Vagina (tissue), 2 donors: ENCODE measurements at places on chromosomes 7 and 10.

GRCh38 chr7:146090023-146090645 is 26.5 kb upstream of the CNTNAP2 start:
- H3K27ac ChIP-seq = no peak overlapping the region
- H3K36me3 ChIP-seq = no peaks in the 10 kb centered on the region
- no peak overlapping the region for H3K4me3 ChIP-seq
- H3K4me1 ChIP-seq = no peaks in the 10 kb centered on the region
- no peak for DNase-seq
- no peaks in the 10 kb centered on the region for H3K27me3 ChIP-seq

- H3K27me3 ChIP-seq = no peaks in the 10 kb centered on the region
- H3K4me3 ChIP-seq = no peak overlapping the region
- peaks cover 59% of the 10 kb centered on the region for H3K4me1 ChIP-seq
- no peak for DNase-seq
- H3K27ac ChIP-seq = no peak overlapping the region
- H3K36me3 ChIP-seq = no peaks in the 10 kb centered on the region
Observed at GRCh38 chr7:44750921-44751571, 2.4 kb downstream of the ZMIZ2 start.

DNA sequence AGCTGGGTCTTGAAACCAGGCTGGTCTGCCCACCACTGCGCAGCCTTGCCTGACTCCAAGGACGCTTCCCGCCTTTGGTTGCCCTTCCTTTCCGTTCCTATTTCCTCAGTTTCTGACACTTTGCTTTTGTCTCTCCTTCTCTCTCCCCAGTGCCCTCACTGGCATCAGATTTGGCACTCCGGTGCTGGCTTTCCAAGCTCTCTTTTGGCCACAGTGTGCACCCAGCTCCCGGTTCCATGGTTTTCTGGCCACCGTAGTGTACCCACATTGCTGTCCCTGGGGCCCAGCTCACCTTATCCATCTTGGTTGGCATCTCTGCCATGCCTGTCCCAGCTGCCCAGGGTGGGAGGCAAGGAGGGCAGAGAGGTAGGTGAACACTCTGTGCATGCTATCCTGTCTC is 142.2 kb downstream of the PLXNA4 start:
- H3K4me3 ChIP-seq = no peak overlapping the region
- H3K36me3 ChIP-seq = no peaks in the 10 kb centered on the region
- DNase-seq = no peak

- DNase-seq = no peak
- no peaks in the 10 kb centered on the region for H3K27me3 ChIP-seq
- H3K4me3 ChIP-seq = no peak overlapping the region
- no peaks in the 10 kb centered on the region for H3K36me3 ChIP-seq
- no peaks in the 10 kb centered on the region for H3K4me1 ChIP-seq
Observed at GRCh38 chr10:113823389-113823788, 30.5 kb downstream of the DCLRE1A start.

- H3K27me3 ChIP-seq = no peaks in the 10 kb centered on the region
- H3K4me3 ChIP-seq = no peak overlapping the region
Observed at GRCh38 chr10:98273057-98273850, 5.3 kb upstream of the LOXL4 start.

GRCh38 chr7:55563596-55564325 is 8.5 kb downstream of the VOPP1 start:
- no peak for DNase-seq
- H3K27me3 ChIP-seq = no peaks in the 10 kb centered on the region
- peaks cover 8% of the 10 kb centered on the region for H3K4me1 ChIP-seq
- H3K4me3 ChIP-seq = no peak overlapping the region
- H3K36me3 ChIP-seq = no peaks in the 10 kb centered on the region

DNA sequence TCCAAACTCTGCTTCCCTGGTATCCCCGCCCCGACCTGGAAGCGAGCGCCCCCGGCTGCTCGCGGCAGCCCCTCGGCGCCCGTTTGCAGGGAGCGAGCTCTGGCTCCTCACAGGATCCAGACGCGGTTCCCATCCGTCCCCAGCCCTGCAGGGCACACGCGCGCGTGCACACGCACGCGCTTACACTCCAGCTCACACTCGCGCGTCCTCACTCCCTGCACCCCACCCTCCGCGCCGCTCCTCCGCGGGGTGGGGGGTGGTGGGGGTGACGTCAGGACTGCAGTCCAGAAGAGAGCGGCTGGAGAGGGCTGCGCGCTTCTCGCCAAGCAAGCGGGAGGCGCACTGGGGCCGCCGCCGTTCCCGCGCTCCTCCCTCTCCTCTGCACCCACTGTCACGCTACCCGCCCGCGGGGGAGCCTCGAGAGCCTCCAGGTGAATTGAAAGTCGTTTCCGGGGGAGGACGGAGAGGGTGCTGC is 255.6 kb downstream of the OTUD1 start:
- no peaks in the 10 kb centered on the region for H3K36me3 ChIP-seq
- no peak for DNase-seq
- H3K4me1 ChIP-seq = peaks cover 13% of the 10 kb centered on the region

DNA sequence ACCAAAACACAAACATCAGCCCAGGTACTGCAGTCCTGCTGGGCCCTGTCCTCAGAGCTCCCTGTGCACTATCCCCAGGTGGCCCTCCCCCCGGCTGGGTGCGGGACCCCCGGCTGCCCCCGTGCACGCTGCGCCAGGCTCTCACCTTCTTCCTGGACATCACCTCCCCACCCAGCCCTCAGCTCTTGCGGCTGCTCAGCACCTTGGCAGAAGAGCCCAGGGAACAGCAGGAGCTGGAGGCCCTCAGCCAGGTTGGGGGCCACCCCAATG is 14.3 kb downstream of the ATG9B start:
- H3K4me1 ChIP-seq = peaks cover 48% of the 10 kb centered on the region
- H3K27ac ChIP-seq = no peak overlapping the region
- no peak for DNase-seq

DNA sequence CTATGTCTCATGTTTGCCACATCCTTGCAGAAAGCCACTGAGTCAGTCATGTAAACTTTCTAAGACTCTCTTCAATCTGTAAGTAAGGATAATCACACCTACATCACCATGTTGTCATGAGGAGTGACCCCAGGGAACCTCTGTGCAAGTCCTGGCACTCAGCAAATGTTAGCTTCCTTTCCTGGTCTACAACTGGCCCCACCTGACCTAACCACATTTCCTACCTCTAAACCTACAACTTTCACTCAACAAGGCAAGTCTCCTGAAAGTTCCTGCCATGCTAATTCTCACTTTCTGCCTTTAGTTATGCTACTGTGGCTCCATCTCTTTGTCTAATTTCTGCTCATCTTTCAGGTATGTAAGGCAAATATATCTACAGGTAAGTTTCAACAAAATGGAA is 72.3 kb upstream of the SEM1 start:
- no peaks in the 10 kb centered on the region for H3K36me3 ChIP-seq
- H3K27me3 ChIP-seq = no peaks in the 10 kb centered on the region
- no peak for DNase-seq
- no peaks in the 10 kb centered on the region for H3K4me1 ChIP-seq

- DNase-seq = no peak
- no peak overlapping the region for H3K4me3 ChIP-seq
- H3K4me1 ChIP-seq = no peaks in the 10 kb centered on the region
- H3K27me3 ChIP-seq = no peaks in the 10 kb centered on the region
- no peaks in the 10 kb centered on the region for H3K36me3 ChIP-seq
Observed at GRCh38 chr10:17092216-17092944, 37.2 kb downstream of the CUBN start.

- H3K4me1 ChIP-seq = no peaks in the 10 kb centered on the region
- no peak overlapping the region for H3K4me3 ChIP-seq
- no peak for DNase-seq
- no peak overlapping the region for H3K27ac ChIP-seq
- H3K36me3 ChIP-seq = no peaks in the 10 kb centered on the region
Observed at GRCh38 chr10:16009785-16010184, 149.5 kb upstream of the MINDY3 start.

- no peak for DNase-seq
- H3K4me3 ChIP-seq = peak within 1 kb of the TSS; percentile 42
- H3K27ac ChIP-seq = no peak within 1 kb of the TSS
- no peaks in the 10 kb centered on the region for H3K36me3 ChIP-seq
Observed at GRCh38 chr7:14902589-14903067, at the start of gene DGKB. TSS of gene DGKB (minus strand) at chr7:14902751.

GRCh38 chr10:112526139-112526538 is 79.1 kb downstream of the VTI1A start:
- H3K4me1 ChIP-seq = peaks cover 5% of the 10 kb centered on the region
- H3K36me3 ChIP-seq = no peaks in the 10 kb centered on the region
- no peaks in the 10 kb centered on the region for H3K27me3 ChIP-seq
- H3K4me3 ChIP-seq = no peak overlapping the region

DNA sequence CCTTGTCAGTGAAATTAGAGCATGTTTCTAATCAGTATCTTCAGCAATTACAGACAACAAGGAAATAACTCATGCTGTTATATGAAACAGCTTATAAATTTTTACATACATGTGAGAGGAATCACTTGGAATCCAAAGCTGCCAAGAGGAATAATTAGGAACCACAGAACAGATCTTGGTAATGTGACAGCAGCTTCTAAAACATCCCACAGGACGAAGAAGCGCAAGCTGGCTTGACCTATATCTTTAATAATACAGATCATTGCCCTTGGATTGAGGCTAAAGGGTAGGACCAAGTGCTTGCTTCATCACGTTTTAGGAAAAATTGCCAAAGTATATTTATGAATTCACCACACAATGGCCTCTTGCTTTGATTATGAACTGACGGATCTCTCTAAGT is 869.8 kb downstream of the LRMDA start:
- no peak overlapping the region for H3K4me3 ChIP-seq
- no peaks in the 10 kb centered on the region for H3K36me3 ChIP-seq
- H3K27me3 ChIP-seq = no peaks in the 10 kb centered on the region
- no peak overlapping the region for H3K27ac ChIP-seq

DNA sequence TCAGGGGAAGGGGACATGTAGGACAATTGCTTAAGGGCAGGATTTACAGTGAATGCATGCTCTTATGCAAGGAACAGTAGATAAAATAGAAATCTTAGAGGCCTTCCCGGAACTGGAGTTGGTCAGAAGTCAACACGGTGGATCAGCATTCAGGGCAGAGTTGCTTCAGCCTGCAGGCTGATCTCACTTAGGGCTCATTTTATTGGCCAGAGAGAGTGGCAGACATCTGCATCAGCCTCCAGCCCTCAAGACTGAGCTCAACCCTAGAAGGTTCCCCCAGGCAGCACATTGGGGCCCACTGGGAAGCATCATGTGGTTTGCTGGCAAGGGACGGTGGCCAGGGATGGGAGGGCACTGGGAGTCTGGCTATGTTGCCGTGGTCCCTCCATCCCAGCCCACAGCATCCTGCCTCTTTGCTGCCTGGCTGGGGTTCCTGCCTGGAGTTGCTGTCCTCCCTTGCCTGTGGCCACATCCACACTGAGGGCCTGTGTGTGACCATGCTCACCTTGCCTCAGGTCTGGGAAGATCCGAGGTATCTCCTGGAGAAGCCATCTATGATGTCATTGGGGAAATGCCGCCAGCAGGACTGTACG is 13.0 kb downstream of the SCART1 start:
- H3K4me1 ChIP-seq = no peaks in the 10 kb centered on the region
- peak; percentile 60 for DNase-seq
- no peaks in the 10 kb centered on the region for H3K27me3 ChIP-seq
- H3K27ac ChIP-seq = no peak overlapping the region

DNA sequence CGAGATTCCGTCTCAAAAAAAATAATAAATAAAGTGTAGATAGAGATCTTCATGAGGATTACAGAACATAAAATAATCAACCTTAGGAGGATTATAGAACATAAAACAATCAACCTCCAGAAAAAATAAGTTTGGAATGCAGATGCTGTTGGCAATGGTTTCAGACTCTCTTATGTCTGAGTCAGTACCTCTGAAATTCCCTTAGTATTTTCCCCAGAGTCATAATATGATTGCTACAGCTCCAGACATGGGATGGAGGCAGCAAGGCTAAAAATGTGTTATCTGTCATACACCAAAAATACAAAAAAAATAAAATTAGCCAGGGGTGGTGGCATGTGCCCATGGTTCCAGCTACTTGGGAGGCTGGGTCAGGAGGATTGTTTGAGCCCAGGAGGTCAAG is 22.2 kb downstream of the CADPS2 start:
- no peak overlapping the region for H3K4me3 ChIP-seq
- H3K27me3 ChIP-seq = no peaks in the 10 kb centered on the region
- no peak for DNase-seq
- H3K27ac ChIP-seq = no peak overlapping the region
- H3K36me3 ChIP-seq = no peaks in the 10 kb centered on the region
- no peaks in the 10 kb centered on the region for H3K4me1 ChIP-seq

DNA sequence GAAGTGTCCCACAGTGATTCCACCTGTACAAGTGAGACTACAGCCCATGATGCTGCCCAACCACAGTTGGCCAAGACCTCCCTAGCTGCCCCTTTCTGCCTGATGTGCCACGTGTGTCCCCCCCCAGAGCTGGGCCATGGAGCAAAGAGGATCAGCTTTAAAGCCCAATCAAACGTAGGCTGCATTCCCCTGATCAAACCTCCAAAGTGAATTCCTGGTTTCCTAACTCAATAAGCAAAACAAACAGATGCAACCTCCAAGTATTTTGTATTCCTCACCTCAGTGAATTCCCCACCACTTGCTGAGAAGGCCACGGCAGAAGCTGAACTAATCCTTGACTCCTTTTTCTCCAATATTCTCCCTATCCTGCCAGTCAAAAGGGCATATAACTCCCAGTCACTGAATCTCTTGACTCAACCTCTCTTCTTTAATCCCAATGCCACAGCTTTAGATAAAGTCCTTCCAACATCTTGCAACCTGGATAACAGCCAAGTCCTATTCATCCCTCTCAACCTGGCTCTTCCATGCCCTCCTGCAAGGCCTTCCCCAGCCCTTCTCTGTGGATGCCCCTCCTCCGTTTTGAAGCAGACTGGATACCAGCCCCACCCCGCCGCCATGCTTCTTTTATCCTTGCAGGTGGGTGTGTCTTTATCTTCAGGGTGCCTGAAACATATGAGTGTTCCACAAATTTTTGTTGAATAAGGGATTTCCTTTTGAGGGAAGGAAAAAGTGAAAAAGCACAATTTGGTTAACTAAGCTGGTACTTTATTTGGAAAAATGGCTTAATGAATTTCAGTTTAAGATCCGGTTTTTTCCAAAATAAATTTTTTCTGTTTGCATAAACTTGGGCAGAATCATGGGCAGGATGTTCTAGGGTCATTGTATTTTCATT is 285.2 kb upstream of the MKLN1 start:
- no peaks in the 10 kb centered on the region for H3K36me3 ChIP-seq
- H3K27me3 ChIP-seq = no peaks in the 10 kb centered on the region
- DNase-seq = no peak
- H3K4me3 ChIP-seq = no peak overlapping the region

DNA sequence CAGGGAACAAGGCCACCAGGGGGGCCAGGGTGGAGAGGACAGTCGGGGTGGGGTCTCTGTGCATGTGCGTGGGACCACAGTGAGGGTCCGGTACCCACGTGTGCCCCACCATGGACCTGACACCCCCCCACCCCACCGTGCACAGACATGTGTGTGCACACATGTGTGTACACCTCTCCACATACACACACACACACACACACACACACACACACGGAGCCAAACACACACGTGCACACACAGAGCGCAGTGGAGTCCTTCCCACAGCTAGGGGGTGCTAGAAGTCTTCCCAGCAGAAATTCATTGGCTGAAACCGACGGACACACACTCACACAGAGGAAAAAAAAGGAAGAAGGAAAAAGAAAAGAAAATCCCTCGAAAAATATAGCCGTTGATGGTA is 42.8 kb upstream of the GNA12 start:
- H3K4me1 ChIP-seq = no peaks in the 10 kb centered on the region
- H3K4me3 ChIP-seq = no peak overlapping the region
- DNase-seq = no peak
- no peaks in the 10 kb centered on the region for H3K27me3 ChIP-seq
- H3K27ac ChIP-seq = no peak overlapping the region
